ENCODE measurements at places on chromosomes 6 and 20.

- DNase-seq = no peak
These were observed 312.5 kb upstream of the PLCB4 start for GRCh38 chr20:8756410-8756809.

DNA sequence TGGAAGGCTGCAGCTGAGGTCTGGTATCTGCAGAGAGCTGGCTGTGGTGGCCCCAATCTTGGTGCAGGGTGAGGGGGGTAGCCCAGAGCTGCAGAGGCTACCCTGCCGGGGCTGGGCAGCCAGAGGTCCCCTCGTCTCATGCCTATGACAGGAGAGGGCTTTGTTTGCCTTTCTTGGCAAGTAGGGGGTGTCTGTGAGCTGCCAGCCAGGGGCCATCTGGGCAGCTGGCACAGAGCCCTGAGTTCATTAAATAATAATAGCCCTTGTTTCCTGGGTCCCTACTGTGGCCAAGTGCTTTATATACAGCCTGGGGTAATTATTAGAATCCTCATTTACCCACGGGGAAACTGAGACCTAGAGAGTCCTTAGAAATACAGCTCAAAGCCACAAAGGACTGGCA is 66.6 kb downstream of the EZR start:
- DNase-seq = no peak

- DNase-seq = no peak
These were observed 88.1 kb upstream of the ZFP64 start for GRCh38 chr20:52279706-52280105.

- DNase-seq = no peak
These were observed 183.6 kb downstream of the JARID2 start for GRCh38 chr6:15429141-15430110.

DNA sequence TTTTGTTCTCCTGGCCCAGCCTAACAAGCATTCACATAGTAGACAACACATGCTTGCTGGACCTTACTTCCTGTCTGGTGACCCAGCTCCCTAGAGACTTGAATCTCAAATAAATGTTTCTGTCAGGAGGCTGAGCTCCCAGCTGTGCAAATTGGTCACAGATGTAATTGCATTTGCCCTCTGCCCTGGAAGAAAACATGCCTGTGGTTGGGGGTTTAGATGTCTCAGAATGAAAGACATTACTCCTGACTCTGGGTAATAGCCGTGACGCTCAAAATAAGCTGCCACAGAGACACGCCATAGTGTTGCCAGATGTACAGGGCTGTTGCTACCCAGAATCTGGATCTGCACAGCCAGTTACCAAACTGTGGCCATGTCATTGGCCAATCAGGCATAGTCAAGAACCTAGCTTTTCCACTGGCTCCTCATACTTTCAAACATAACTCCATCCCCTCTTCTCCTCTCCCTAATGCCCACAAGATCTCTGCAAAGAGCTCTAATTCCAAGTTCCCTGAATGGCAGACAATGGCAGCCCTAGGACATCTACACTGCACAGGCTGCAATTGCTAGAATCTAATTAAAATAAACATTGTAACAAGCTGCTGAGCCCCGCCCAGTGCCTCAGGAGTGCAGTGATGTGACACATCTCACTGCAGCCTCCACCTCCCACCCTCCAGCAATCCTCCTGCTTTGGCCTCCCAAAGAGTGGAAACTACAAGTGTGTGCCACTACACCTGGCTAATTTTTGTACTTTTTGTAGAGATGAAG is 32.8 kb upstream of the GMPR start:
- no peak for DNase-seq

Measured in activated naive CD4-positive, alpha-beta T cell (primary cell).